Activated CD4-positive, alpha-beta T cell treated with anti-CD3 and anti-CD28 coated beads, Interleukin-2, amount 10 ng/mL, durations not matched to agents 7 days and 5 days (primary cell): ENCODE measurements at places on chromosomes 1 and 21. TPM values are rescaled to one million over a fixed set of nuclear protein-coding genes. Genes with fewer than 3 reads are reported as not detected.

- DNase-seq, result no peak
These were observed 123.4 kb downstream of the SIK1 start for GRCh38 chr21:43303275-43304178.

DNA sequence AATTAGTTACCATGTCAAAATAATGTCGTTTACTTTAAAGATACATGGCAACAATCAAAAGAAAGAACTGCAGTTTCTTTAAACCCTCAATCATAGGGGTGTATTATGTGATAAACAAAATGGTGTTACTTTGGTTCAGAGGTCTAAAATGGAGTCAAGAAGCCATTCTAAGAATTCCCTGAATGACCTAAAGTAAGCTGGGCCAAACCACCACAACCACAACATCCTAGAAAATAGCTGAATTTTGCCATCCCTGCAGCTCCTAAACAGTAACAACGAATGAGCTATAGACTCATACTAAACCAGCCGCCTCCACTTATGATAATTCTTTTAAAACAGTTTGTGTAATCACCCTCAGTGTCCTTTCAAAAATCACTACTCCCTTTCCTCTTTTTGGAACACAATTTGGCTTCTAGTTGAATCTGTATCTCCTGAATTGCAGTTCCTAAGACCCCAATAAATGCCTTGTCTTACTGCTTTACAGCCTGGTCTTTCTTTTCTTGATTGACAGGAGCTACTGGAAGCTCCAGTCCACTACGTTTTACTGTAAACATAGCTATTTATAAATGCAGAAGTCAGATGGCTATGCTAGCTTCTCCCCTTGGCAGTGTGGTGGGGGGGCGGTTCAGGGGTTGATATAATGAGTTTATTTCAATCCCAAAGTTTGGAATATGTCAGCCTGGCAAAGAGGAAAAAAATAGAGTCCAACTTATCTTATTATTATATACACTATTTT is 84.3 kb downstream of the PLPPR4 start:
- no peak for DNase-seq

GJB4 gene
- total RNA-seq, result not detected

DNA sequence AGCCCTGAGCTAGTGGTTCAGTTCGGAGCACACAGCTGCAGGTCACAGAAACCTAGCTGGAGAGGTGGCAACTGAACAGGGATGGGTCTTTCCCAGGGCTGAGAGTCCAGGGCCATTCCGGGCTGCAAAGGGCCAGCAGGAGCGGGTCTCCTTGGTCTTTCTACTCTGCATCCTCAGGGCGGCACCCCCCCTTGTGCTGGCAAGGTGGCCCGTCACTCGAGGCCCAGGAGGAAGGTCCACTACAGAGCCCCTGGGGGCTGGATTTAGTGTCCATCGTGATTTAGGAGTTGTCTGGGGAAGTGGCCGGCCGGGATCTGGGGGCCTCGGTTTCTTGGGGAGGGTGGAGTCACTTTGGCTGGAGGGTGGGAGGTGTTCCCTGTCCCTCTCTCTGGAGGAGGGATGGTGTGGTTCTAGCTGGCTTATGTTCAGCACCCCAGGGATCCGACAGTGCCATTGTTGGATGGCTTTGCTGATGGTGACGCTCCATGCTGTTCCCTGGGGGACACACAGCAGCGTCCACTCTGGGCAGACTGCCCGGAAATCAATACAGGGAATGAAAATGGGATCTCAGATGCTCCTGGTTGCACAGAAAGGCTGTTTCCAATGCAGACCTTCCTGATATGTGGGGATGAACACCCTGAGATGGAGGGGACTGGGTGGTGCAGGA is 64.4 kb downstream of the UMODL1 start:
- DNase-seq, result no peak

HSPB7 gene
- total RNA-seq, result not detected

DNA sequence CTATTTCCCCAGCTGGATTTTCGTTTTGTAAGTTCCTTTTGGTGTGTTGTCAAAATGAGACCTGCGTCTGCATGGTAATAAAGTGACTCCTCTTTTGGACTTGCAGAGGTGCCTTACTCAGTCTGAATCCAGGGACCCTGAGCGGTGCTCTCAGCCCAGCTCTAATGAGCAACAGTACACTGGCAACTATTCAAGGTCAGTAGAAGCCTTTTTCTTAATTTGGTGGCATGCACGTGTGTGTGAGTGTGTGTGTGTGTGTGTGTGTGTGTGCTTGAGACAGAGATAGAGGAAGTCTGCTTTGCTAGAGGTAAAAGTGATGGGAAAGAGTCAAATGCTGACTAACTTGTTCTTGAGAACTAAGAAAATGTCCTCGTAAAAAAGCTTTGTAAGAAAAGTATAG is 105.4 kb downstream of the CD247 start:
- no peak for DNase-seq

MAP3K7CL gene
- total RNA-seq, result 5.0 TPM

- no peak for DNase-seq
These were observed 29.1 kb upstream of the SCCPDH start for GRCh38 chr1:246695136-246695535.
